ENCODE measurements at places on chromosomes 6 and 20.

- peak; percentile 11 for DNase-seq
These were observed 651.0 kb upstream of the SLC35B3 start for GRCh38 chr6:9086331-9086730.

- no peak for DNase-seq
These were observed 82.1 kb downstream of the IYD start for GRCh38 chr6:150450918-150451317.

DNA sequence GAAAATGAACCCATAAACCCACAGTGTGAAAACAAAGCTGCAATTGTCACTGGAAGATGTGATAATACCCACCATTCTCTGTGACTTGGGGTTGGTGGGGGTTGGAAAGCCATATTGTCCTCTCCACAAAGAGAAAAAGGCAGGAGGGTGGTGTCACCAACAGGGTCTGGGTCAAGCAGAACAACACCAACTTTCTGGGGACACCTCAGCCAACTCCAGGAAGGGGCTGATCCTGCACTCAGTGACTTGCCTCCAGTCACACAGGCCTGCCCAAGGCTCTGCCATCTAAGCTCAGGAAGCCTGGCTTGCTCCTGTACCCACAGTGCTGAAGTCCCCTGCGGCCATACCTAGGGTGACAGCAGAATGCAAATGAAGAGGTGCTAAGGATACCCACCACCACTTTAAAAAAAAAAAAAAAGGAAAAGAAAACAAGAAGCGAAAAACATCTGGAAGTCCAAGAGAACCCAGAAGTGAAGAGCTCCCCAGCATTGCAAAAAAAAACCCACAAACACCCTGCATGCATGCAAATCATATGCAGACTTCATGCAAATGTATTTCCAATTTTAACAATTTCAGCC lies 110.6 kb downstream of the PREX1 start:
- no peak for DNase-seq

DNA sequence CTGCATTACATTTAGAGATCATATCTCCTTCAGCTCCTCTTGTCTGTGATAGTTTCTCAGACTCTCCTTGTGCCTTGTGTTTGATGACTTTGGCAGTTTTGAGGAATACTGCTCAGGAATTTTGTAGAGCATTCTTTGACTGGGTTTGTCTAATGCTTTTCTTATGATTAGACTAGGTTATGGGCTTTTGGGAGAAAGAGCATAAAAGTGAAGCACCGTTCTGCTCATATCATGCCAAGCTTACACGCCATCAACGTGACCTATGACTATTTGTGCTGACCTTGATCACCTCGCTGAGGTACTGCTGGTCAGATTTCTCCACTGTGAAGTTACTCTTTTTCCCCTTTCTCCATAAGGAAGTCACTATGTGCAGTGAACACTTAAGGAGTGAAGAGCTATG lies 256.0 kb downstream of the LY86 start:
- DNase-seq = no peak

- DNase-seq = no peak
These were observed 59.3 kb upstream of the SPTLC3 start for GRCh38 chr20:12949429-12949980.

GRCh38 chr6:43676962-43677606 lies 10.5 kb downstream of the MRPS18A start:
- no peak for DNase-seq

- DNase-seq = no peak
These were observed 216.2 kb downstream of the RFPL4B start for GRCh38 chr6:112563368-112563767.

- no peak for DNase-seq
These were observed 94.2 kb downstream of the OLIG3 start for GRCh38 chr6:137399881-137400443.

- no peak for DNase-seq
These were observed 232.2 kb downstream of the LY86 start for GRCh38 chr6:6820641-6821238.

DNA sequence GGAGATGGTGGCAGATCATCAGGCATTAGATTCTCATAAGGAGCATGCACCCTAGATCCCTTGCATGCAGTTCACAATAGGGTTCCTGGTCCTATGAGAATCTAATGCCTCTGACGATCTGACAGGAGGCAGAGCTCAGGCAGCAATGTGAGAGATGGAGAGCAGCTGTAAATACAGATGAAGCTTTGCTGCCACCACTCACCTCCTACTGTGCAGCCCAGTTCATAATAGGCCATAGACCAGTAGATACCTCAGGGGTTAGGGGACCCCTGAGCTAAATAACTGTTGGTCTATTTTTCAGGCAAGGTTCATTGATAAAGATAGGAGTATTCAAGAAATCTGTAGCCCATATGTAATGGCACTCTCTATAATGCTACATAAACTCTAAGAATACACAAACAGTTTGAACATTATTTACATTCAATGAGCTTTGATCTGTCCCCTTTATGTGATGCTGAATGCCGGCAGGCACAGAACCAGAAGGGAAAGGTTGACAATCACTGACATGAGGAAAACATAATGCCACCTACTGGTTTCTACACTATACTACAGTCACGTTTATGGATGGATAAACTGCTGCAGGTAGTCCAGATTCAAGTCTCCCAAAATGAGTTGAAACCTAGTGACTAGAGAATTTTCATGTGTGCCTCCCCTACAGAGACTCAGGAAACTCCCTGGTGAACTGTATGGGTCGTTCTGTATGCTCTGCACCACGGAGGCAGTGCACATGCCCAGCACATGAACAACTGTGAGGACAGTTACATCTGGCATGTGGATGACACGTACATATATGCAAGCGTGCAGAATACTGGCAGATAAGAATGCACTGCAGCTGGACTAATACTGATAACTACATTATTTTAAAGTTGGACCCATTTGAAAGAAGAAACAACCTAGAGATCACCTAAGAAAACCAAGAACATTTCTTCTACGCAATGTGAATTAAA lies 72.0 kb downstream of the DST start:
- DNase-seq = no peak

GRCh38 chr20:51140671-51141070 lies 117.8 kb upstream of the KCNG1 start:
- DNase-seq = no peak

- no peak for DNase-seq
These were observed 162.7 kb downstream of the TBC1D7 start for GRCh38 chr6:13165502-13166172.

DNA sequence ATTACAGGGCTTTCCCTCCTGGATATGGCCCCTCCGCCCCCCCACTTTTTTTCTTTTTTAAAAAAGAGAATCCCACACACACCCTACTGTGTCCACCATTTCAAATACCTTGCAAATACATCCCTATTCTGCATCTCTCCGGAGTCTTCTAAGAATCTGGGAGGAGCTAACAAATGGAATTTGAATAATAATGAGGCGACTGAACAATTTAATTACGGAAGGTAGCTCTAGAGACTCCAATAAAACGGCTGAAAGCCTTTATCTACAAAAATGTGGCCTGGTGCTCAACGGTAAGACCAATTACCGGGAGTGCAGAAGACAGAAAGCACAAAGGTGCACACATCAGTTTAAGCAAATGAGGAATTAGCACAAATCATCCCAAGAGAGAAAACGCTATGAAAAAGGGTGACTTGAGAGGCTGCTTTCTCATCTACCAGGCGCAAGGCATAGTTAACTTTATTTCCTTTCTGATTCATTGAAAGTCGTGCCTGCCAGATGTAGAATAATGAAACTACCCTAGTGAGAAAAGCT lies 1.8 kb downstream of the RRAGD start:
- DNase-seq = no peak

GRCh38 chr6:105282631-105283585 lies 103.1 kb upstream of the POPDC3 start:
- no peak for DNase-seq

DNA sequence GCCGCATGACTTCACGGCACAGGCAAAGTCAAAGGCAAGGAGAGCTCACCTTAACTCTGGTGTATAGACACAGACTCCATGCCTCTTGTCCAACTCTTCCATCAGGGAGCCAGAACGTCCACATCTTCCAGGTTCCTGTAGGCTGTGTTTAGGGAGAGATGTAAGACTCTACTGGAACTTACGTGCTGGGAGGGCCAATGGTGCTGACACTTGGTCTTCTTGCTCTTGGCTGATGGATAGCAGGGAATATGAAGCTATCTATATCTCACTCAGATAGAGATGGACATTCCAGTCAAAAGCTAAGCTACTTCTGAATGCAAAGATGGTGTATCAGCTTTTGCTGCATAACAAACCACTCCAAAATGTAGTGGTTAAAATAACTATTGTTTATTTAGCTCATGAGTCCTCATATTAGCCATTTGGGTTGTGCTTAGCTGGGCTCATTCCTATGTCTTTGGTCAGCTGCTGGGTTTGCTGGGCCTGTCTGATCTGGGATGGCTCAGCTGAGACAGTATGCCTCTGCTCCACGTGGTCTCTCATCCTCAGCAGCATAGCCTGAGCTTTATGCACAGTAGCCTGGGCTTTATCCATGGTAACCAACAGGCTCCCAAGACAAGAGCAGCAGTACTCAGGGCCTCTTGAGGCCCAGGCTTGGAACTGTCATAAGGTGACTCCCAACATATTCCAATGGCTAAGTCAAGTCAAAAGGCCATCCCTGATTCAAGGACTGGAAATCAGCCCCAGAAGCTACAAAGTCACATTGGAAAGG lies 111.6 kb downstream of the SNX5 start:
- no peak for DNase-seq

- peak; percentile 88 for DNase-seq
These were observed 119.0 kb upstream of the STMND1 start for GRCh38 chr6:16982807-16983206.

DNA sequence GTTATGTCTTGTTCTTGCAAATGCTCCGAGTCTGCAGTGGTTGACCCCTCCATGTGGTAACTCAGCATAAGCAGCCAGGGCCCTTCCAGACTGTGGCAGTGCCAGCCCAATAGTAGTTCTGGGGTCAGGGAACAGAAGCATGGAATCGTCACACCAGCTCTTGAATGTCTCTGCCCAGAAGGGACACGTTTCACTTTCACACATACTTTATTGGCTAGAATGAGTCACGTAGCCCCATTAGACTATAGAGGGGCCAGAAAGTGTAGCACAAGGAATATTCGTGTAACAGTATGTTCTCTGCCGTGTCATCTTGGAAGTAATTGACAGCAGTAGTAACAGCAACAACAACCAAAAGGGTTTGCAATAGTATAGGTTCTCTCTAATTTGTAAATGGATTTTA lies 254.7 kb downstream of the FARS2 start:
- no peak for DNase-seq

DNA sequence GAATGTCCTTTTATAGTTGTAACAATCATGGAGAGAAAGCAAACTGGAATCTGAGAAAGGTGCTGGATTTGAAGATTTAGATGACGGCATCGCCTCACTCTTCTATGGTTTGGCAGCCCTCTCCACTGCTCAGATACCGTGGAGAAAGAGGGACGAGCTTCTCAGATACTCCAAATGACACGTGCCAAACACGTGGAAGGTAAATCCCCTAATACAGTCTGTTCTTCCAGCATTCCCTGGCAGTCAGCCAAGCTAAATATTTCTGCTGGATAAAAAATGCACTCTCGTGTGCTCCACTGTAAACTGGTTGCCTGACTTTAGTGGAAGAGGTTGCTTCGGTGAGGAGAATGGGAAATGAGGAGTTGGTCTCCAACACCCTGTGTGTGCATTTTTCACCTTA lies 16.7 kb upstream of the PRDM1 start:
- peak; percentile 69 for DNase-seq

DNA sequence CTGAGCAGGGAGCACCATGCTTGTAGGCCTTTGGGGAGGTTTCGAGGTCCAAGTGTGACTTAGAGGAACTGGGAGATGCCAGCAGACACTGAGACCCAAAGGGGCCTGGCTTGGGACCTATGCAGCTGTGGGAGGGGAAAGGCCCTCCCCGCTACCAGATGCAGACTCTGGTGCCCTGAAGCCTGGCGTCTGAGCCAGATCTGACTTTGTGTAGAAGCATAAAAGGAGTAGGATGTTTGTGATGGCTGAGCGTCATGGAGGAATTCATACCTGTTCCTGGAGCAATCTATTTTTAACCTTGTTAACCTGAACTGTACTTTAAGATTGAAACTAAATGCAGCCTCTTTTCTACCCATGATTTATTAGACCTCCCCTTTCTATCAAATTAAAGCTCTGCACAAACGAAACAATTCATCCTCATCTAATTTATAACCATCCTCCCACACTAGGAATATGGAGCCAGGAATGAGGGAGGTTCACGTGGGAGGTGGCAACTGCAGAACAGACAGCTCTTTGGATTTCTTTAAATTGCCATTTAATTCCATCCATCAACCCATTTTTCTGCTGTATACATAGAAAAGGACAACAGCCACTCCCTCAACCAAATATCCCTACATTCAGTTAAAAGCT lies 172.6 kb upstream of the AGPAT4 start:
- DNase-seq = no peak

DNA sequence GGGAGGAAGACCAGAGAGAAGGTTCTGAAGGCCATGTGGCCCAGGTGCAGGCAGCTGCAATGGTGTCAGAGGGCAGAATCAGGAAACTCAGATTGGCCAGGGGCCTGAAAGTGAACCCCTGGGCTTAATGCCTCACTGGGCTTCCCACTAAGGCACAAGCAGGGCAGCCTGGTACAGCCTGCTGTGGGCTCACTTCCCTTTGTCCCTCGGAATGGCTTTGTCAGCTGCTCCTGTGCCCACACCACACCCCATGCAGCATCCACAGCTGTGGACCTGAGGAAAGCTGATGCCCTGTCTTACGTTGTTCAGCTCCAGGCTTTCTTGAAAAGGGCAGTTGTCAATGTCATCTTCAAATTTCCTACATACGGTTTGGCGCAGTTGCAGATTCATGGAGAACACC lies 2.4 kb downstream of the CST9 start:
- no peak for DNase-seq

- no peak for DNase-seq
These were observed 2.2 kb upstream of the ARID1B start for GRCh38 chr6:156774863-156775405.

DNA sequence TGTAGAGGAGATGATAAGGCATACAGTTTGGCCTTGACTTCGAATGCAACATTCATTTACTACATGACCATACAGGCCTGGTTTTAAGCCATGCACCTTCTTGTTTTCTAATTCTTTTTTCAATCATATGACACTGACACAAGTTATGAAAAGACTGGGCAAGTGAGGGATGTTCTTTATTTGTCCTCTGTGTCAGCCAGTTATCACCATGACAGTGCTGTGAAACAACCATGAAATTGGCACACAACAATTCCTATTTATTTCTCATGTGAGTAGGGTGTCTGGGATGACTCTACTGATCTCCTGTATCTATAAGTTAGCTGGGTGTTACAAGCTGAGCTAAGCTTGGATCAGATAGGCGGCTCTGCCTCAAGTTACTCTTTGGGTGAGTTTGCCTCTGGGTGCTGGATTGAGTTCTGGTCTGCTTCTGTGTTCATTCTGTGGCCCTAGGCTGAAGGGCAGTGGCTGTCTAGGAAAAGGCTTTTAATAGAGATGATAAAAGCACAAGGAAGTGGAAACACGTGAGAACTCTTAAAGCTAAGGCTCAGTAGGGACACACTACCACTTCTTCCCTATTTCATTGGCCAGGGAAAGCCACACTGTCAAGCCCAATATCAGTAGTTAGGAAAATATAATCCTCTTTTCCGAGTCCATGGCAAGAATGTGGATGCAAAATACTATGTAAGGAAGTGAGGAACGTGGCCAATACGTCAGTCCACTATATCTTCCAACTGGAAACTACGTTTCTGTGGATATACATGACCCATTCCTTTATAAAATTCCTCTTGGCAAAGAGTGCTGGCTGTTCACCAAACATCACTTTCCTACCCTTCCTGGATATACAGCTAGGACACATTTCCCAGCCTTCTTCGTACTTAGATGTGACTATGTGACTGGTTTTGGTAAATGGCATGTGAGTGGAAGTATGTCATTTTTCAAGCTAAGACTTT lies 126.2 kb upstream of the RNF24 start:
- no peak for DNase-seq
